ENCODE measurements at places on chromosomes 7 and 10.

DNA sequence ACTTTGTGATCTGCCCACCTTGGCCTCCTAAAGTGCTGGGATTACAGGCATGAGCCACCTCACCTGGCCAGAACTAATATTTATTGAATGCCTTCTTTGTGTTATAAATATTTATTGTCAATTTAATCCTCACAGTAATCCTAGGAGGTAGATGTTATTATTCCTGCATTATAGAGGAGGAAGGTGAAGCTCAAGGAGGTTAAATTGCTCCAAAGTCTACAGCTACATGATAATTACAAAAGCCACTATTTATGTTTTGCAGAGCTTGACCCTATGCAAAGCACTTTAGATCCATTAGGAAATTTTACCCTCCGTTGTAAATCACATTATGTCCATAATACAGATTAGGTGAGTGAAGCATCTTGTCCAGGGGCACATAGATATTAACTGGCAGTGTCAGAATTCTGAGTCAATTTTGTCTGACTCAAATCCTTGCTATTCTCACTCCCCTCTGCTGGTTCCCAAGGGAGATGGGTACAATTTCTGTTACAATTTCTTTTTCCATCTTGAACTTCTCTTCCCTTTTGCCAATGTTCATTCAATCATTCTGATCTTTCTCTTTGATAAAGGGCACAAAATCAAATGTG lies 25.7 kb upstream of the CDK14 start:
- DNase-seq, result no peak

DNA sequence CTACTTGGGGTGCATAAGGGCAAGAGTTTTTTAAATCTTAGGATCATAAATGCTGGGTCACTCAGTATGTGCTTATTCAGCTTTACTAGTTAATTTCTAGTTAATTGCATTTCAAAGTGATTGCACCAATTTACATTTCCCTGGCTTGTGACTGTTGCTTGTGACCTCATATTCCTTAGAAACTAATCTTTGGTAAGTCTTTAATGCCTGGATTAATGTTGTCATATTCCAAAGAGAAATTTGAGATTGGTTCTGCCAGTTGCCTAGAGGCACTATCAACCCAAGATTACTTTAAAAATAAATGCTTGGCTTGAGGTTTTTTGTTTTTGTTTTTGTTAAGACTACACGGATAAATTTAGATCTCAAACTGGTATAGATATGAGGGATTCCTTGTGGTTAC lies 103.1 kb downstream of the ANK3 start:
- DNase-seq, result no peak

- no peak for DNase-seq
Observed at GRCh38 chr10:48768144-48768766, 83.6 kb downstream of the WDFY4 start.

GRCh38 chr10:30812018-30812851 lies 182.7 kb upstream of the LYZL2 start:
- DNase-seq, result no peak

GRCh38 chr10:6563075-6563474 lies 17.0 kb downstream of the PRKCQ start:
- no peak for DNase-seq

- DNase-seq, result no peak
Observed at GRCh38 chr10:184911-185310, 49.7 kb downstream of the ZMYND11 start.

DNA sequence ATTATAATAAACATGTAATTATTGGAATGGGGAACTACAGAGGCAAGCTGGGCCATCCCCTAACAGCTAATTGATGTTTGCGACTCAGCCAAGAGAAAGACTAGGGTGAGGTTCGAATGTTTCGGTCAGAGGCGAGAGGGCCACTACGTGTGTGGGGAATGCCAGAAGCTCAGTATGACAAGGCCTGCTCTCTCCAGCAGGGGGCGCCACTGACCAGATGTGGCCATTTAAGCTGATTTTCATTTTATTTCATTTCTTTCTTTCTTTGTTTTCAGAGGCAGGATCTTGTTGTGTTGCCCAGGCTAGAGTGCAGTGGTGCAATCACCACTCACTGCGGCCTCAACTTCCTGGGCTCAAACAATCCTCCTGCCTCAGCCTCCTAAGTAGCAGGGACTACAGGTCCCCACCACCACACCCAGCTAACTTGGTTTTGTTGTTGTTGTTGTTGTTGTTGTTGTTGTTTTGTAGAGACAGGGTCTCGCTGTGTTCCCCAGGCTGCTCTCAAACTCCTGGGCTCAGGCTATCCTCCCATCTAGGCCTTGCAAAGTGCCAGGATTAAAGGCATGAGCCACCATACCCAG lies 38.1 kb downstream of the TMEM130 start:
- DNase-seq, result no peak

- DNase-seq, result no peak
Observed at GRCh38 chr7:53350241-53350640, 314.8 kb downstream of the POM121L12 start.

All from renal pelvis (tissue), 12 donors.